ENCODE measurements at places on chromosomes 4 and X.

DNA sequence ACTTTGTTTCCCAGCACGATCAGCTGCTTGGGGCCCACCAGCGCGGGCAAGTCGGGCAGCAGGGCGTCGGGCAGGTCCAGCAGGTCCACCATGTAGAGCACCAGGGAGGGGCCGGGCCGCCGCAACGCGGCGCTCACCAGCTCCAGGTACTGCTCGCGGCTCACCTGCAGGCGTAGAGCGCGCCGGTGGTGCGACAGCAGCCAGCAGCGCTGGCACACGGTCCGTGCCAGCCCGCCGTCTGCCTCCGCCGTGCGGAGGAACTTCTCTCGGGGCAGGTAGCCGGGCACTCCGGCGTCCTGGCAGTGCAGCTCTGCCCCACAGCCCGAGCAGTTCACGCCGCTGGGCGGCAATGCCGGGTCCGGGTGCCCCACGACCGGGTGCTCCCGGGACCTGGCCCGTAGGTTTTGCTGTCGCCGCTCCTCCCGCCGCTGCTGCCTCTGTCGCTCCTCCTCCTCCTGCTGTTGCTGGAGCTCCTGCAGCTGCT, 527 bp downstream of the NOA1 start:
- DNase-seq, result no peak

- no peak for DNase-seq
Measured at GRCh38 chrX:15209096-15209495, 60.8 kb downstream of the ASB9 start.

GRCh38 chr4:143019351-143019750, 165.4 kb upstream of the USP38 start:
- no peak for DNase-seq

DNA sequence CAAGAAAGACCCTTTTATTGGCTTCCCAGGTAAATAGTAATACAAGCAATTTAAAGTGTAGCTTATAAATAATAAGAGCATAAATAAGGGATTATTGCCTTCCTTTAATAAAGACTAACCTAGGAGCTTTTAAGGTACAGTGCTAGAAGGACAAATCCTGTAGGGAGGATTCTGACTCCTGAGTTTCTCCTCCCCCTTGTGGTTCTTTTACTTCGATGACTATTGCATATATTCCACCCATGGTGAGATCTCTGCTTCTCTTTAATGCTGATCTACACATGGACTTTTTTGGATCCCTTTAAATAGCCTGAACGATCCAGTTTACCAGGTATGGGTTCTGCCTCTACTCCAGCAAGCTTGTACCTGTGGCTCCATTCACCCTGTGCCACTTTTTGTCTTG, 2.5 kb downstream of the GALNT7 start:
- no peak for DNase-seq

DNA sequence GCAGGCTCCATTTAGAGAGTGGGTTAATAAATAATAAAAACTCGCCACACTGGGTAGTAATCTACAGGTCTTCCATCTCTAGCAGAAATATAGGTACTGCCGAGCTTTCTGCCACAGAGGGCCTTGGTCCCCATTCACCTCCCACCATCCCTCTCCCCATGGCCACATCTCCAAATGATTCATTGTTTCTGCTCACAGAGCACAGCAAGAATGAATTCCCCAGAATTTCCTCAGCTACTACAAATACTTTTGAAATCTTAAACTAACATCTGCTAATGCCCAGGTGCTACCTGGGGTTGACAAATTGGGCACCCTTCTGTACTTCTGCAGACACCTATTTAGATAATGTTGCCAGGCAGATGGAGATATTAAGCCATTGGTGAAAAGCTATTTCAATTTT, 5.1 kb downstream of the PHEX start:
- no peak for DNase-seq

- DNase-seq, result no peak
Measured at GRCh38 chr4:77215107-77215506, 58.1 kb downstream of the CCNG2 start.
